H54 (cell line): ENCODE measurements at places on chromosomes 6 and 20.

GRCh38 chr20:57999465-58000111 is 228.9 kb downstream of the ANKRD60 start:
- no peak for DNase-seq

DNA sequence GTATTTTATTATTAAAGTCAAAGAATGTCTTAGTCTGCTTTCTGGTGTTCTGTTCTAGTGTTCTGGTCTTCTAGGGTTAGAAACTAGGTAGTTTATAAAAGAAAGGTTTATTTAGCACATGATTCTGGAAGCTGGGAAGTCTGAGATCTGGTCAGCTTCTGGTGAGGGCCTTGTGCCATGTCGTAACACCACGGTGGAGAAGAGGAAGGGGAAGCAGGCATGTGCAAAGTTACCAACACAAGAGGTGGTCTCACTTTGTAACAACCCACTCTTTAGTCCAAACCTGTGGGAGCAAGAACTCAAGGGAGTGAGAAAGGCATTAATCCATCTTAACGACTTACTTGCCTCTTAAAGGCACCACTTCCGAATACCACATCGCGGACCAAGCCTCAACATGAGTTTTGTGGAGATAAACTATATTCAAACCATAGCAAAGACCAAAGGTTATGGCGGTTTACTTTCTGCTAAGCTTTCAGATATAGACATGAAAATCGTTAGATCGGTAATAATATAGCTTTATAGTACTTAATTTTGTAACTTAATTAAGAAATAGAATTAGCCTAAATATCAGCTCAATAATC is 99.4 kb downstream of the NCOA3 start:
- no peak for DNase-seq

GRCh38 chr20:31890646-31891045 is 20.2 kb downstream of the TTLL9 start:
- DNase-seq: no peak

DNA sequence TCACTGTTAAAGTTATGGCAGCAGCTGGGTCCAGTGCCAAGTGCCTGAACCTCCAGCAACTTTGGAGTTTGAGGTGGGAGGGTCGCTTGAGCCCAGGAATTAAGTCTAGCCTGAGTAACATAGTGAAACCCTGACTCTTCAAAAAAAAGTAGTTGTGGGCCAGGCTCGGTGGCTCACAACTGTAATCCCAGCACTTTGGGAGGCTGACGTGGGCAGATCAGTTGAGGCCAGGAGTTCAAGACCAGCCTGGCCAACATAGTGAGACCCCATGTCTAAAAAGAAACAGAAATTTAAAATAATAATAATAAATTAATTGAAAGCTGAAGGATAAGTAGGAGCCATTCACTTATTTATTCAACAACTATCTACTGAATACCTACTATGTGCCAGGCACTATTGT is 33.8 kb downstream of the FKBP5 start:
- no peak for DNase-seq

- DNase-seq: no peak
Observed at GRCh38 chr6:146741609-146742008, 142.8 kb downstream of the ADGB start.

DNA sequence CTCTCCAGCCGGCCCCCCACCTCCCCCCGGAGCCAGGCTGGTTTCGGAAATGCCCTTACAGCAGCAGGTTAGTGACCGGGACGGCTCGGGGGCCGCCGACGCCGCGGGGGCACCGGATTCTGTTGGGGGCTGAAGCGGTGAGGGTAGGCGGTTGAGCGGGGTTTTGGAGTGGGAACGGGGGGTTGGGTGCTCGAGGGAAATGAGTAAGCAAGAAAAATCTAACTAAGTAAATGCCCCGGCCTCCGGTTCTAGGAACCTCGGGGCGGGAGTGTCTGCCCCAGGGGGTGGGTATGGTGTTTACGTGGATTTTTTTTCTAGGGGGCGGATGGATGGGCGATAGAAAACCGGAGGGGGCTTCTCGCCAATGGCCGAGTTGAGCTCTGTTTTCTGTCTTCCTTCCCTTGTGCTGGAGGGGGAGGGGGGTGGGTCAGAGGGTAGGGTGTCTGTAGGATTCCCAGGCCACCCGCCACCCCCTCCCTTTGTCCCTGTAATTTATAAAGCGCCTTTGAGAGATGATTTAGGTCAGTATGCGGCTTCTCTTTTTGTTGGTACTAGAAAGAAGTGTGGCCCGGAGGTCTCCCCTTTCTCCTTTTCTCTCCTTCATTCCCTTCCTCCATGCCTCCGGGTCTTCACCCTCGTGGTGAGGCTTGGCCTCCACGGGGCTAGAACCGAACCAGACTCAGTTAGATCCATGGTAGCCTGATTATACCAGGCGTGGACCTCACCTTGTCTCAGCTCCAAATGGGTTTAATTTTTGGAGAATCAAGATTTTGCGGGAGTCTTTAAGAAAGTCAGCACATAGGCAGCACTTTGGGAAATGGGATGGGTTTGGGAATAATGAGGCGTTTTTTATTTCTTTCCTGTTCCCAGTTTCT is 2.3 kb downstream of the E2F3 start:
- DNase-seq: peak; percentile 22
